ENCODE measurements at places on chromosomes 1 and 21.

DNA sequence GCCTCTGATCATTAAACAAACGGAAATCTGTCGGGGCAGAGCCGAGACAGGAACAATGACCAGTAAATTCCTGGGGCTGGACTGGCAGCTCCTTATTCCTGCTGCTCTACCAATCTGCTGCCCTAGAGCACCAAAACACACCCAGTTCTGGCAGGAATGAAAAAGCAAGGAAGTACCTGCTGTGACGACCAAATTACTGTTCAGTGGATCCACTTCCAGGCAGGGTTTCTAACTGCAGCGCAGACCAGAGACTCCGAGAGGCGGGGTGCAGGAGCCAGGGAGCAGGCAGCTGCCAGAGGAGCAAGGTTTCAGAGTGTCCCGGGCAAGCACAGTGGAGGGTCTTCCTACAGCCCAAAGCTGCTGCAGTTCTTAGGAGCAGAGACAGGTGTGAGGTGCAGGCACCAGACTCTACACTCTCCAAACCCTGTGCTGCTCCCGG lies 32.4 kb downstream of the KANK4 start:
- no peak for DNase-seq

DNA sequence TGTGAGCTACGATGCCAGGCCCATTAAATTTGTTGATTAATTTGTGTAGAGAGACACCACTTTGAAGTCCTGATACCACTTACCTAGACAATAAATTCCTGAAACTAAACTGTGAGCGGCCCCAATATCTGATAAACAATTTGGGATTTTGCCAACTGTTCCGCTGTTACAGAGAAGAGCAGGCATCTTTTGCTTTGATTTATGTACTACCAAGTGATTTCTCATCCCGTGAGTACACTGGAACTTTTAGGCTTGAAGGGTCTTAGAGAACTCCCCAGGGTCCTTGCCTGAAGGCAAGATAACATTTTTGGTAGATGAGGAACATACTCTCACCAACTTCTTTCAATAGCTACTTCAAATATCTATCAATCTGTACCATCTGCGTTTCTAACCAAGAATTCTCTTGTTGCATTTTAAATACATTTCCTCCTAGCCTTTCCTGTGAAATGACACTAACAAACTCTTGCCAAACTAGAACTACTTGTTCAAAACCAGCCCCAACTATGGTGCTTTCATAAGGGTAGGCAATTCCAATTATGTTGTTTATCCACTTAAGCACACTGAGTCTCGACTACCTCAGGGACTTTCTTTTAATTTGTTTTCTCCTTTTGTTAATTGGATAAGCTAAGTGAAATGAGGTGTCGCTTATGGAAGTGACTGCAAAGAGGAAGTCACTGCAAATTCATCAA lies 23.2 kb upstream of the SLC30A1 start:
- no peak for DNase-seq

DNA sequence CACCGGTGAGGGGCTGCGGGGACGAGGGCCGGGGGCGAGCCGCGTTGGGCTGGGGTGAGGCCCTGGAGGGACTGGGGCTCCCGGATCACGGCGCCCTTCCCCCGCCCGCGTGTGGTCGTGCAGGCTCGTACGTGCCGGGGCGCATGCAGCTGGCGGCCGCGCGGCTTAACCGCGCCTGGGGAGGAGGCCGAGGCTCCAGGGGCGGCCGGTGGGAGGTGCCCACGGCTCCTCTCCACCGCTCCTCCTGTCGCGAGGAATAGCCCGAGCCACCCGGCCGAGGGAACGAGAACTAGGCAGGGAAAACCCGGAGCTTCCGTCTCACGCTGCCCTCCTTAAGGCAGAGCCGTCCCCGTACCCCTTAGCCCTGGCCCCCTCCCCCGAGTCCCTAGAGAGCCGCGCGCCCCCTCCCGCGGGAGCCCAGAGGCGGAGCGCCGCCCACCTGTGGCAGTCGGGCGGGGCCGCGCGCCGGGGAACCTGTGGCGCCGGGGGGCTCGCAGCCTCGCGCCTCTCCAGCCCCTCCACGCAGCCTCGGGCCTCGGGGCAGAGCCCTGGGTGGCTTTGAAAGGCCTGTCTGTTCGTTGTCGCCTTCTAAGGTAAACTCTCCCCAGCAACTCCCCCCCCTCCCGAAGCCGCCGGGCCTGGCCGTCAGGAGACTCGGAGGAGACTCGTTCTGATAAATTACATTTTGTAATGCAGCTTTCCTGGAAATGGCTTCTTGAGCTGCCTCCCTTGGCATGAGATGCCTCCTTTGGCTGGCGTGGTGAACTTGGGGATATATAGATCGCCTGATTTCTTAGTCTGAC lies 746 bp downstream of the AK4 start:
- DNase-seq, result no peak

DNA sequence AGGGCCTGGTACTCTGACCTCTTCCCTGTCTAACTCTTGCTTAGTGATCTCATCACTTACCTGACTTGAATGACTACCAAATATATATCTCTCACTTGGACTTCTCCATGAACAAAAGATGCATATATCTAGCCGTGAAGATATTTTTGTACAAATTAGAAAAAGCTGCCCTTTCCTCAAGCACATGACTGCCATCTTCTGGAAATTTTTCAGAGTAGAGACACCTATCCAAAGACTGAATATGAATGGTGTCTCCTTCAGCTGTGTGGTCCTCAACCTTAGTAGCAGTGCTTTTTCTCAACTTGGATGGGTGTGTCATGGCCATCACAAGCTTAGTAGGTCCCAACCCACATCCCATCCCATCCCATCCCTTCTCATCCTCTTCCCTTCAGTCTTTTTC lies 142.3 kb downstream of the DNM3 start:
- DNase-seq, result no peak

DNA sequence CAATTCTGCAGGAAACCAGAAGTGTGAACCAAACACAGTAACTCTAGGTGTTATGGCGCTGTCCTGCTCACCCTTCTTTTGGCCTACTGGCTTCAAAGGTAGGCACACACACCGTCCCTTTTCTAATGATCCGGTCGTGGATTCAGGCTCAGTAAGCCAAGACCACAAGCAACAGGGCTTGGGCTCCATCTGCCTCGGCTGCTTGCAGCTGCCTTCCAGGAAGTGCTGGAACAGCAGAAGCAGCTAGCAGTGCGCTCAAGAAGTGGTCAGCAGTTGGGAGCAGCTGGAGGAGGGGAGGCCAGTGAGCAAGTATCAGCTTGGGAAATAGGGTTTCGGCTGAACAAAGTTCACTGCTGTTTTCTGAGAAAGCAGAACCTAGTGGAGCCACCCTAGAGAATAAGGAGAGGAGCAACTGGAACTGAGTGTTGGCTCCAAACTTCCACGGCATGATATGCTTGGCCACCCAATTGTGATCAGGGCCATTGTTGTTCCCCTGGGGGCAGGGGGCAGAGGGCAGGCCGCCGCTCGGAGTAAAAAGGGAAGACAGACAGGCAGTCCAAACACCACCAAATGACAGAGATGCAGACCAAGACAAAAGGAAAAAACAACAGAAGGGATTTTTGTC lies 173.4 kb downstream of the TOMM20 start:
- DNase-seq, result no peak

All from stimulated activated CD8-positive, alpha-beta memory T cell treated with anti-CD3 and anti-CD28 coated beads, Interleukin-7, amount 100 ng/mL, for 1 hour (primary cell).